ENCODE measurements at places on chromosomes 6 and 20.

DNA sequence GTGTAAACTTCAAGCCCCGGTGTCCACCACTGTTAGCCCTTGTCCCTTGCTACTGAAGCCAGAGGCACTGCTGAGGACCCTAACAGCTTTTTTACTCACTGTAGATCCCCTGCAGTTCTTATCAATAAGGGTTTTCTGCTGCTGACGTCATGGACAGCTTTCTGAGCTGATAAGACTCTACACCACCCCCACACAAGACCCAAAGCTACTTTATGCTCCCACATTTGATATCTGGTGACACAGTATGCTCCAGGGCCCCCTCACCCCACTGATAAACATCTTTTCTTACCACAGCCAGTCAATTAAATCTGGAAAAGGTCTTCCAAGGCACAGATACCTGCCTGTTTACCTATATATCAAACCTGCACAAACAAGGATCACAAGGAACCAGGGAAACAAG, 65.3 kb downstream of the NUS1 start:
- no peak for DNase-seq

GRCh38 chr6:14333556-14334305, 216.2 kb downstream of the CD83 start:
- no peak for DNase-seq

- DNase-seq = no peak
Observed at GRCh38 chr20:771741-772464, 3.6 kb upstream of the SLC52A3 start.

GRCh38 chr6:34349211-34349610, 43.3 kb downstream of the NUDT3 start:
- DNase-seq = no peak

GRCh38 chr6:70312165-70312745, 9.4 kb upstream of the COL9A1 start:
- DNase-seq = no peak

DNA sequence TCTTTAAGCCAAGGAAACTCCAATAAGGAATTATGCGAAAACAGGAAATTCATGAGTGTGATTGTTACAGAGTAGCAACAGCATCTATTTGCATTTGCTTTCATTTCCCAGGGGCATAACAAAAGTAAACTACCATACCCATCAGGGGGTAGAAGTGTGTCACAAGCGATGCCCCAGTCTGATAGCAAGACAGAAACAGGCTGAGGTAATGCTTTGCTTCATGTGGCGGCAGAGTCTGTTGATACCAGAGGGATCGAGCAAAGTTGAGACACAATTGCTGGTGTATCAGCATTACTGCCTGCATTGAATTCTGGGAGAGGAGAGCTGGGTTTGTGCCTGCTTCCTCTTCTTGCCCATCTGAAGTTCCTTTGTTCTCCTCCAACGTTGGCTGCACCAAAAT, 51.2 kb upstream of the LYRM2 start:
- DNase-seq = peak; percentile 30

GRCh38 chr6:37785002-37785662, 34.4 kb upstream of the ZFAND3 start:
- DNase-seq = no peak

DNA sequence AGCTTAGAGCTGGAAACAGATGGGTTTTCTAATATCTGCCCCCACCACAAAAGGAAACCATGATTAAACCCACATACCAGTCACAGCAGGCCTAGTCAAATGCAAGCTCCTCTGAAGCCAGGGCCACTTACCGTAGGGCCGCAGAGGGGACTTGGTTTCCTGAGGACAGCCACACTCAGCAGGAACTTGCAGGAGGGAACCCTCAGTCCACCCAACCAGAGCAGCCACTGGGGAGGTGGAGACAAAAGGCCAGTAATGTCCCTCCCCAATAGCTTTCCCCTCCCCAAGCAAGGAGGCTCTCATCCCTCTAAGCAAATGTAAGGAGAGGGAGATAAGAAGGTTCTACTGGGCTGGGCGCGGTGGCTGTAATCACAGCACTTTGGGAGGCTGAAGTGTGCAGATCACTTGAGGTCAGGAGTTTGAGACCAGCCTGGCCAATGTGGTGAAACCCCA, 384.4 kb upstream of the JARID2 start:
- DNase-seq = no peak

DNA sequence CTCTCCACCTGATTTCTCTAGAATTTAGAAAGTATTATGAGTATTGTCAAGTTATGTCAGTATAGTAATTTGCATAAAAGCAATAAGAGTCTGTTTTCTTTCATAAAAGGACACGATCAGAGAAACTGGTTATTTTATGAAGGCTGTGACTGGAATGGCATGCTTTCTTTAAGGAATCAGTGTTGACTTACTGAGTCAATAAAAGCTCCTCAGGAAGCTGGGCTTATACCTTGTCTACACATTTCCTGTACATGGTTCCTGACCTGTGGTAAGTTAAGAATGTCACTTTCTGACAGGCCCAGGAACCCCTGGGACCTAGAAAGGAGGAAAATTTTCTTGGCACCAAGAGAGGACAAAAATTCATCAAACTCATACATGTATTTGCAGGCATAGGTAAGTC, 1224.0 kb upstream of the ADGRB3 start:
- no peak for DNase-seq

- no peak for DNase-seq
Observed at GRCh38 chr6:136351518-136352110, 62.0 kb upstream of the BCLAF1 start.

GRCh38 chr6:167546611-167547327, 221.9 kb downstream of the TTLL2 start:
- no peak for DNase-seq

DNA sequence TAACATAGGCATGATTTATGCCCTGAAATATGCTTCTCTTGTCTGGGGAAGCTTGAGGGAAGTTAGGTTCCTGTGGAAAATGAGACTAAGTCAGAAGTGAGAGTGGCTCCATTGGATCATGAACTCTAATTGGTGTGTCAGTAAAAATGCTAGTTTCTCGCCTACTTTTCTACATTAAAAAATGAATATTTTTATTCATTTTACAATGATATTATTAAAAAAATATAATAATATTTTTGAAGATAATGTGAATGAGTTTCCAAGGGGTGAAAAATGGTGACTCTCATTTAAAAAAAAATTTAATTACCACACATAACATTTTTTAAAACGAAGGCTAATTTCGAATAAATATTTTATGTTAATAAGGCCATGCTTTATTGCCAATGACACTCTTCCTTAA, 84.2 kb downstream of the HIVEP1 start:
- DNase-seq = no peak

- DNase-seq = no peak
Observed at GRCh38 chr6:158631678-158632537, 12.6 kb downstream of the DYNLT1 start.

- no peak for DNase-seq
Observed at GRCh38 chr6:134416418-134417154, 98.7 kb upstream of the SGK1 start.

DNA sequence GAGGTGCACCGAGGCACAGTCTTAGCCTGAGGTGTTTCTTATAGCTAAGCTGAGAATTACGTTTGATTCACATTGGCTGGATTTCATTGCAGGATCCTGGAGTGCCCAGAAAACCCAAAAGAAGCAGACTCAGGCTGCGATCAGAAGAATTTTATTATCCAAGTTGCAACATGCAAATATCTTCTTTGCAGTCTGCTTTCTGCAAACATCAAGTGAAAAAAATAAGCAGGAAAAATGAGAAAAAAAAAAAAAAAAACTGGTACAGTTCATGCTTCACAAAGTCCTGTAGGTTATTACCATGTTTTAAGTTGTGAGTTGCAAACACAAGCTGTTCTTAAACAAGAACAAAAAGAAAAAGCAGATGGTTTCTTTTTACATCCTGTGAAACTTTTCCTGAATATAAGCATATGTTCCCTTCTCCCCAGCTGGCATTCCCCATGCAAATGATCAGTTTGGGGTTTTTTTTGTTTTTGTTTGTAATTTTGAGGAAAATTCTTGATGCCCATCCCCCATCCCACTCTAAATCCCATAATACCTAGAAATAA, 349.0 kb downstream of the CBLN4 start:
- DNase-seq = no peak

- DNase-seq = no peak
Observed at GRCh38 chr6:90413867-90414266, 117.2 kb upstream of the BACH2 start.

DNA sequence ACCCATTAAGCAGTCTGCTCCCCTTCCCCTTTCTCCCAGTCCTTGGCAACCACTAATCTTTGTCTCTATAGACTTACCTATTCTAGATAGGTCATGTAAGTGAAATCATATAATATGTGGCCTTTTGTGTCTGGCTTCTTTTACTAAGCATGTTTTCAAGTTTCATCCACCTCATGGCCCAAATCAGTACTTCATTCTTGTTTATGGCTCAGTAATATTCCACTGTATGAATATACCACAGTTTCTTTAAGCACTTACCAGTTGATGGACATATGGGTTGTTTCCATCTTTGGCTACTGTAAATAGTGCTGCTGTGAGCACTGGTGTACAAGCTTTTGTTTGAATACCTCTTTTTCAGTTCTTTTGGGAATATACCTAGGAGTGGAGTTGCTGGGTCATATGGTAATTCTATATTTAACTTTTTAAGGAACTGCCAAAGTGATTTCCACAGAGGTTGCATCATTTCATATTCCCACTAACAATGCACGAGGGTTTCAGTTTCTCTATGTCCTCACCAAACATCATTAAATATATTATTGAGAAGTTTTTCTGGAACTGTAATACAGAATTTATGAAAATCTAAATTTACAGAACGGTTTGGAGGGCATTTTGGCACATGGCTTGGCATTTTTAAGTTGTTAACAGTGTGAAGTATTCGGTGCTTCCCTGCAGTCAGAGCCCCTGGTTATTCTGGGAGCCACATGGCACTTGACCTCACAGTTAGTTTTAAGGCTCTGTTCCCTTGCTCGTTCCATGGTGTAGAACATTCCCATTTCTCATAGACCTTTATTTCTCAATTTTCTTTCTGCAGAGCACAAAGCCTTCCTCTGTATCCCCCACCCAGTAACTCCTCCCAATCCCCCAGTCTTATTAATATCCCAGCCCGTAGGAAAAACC, 27.0 kb upstream of the DTNBP1 start:
- DNase-seq = no peak

DNA sequence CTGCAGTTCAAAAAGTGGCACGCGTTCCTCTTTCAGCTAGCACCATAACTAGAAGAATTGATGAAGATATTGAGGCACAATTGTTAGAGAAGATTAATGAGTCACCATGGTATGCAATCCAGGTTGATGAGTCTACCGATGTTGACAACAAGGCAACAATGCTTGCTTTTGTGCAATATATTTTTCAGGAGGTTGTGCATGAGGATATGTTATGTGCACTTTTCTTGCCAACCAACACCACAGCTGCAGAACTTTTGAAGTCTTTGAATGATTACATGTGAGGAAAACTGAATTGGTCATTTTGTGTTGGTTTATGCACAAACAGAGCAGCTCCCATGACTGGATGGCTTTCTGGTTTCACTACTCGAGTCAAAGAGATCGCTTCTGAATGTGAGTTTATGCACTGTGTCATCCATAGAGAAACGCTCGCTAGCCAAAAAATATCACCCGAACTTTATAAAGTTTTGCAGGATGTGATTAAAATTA, 129.3 kb upstream of the SLC24A3 start:
- no peak for DNase-seq

DNA sequence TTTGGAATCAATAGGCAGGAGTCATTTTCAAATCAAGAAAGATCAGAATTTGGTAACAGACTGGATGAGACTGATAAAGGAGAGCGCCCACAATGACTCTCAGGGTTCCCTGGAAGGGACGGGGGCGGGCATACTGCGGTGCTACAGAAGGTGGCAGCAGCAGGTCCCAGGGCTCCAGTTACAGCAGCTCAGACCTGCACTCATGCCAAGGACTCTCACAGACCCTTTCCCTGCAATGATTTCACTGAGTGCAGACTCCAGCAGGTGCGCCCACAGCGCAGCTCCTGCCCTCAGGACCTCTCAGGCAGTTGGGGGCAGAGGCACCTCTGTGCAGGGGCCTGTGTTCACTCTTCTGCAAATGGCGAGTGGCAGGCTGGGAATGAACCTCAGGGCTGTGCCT, 359.8 kb downstream of the ZFAND3 start:
- no peak for DNase-seq

- DNase-seq = no peak
Observed at GRCh38 chr6:143271024-143271423, 179.5 kb downstream of the ADAT2 start.

- DNase-seq = no peak
Observed at GRCh38 chr6:157096522-157096921, 226.8 kb downstream of the TMEM242 start.

DNA sequence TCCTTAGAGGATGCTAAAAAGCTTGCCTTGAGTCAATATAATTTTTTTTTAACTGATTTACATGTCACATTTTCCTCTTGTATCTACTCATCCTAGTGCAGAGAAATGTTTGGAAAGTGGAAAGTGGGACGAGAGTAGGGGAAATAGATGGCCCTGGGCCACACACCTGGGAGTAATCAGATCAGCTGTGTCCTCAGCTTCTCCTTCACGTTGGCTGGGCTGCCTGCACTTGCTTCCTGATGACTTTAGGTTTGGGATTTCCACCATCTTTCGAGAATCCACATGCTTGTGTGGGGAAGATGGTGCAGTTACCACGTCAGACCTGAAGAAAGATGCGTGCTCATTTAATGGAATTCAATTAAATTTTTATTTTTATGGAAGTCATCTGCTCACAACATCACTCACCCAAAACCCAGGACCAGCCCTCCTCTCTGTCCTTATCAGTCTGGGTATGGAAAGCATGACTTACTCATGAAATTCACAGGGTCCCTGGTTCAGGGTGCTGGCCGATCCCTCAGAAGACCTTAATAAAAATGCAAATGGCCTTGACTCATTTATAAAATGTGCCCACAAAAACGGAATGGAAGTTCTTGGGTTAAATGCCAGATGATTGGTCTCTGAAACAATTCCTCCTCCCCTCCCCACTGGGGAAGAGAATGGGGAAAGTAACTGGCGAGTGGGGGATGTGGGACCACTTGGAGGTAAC, 74.5 kb upstream of the TIAM2 start:
- DNase-seq = no peak

DNA sequence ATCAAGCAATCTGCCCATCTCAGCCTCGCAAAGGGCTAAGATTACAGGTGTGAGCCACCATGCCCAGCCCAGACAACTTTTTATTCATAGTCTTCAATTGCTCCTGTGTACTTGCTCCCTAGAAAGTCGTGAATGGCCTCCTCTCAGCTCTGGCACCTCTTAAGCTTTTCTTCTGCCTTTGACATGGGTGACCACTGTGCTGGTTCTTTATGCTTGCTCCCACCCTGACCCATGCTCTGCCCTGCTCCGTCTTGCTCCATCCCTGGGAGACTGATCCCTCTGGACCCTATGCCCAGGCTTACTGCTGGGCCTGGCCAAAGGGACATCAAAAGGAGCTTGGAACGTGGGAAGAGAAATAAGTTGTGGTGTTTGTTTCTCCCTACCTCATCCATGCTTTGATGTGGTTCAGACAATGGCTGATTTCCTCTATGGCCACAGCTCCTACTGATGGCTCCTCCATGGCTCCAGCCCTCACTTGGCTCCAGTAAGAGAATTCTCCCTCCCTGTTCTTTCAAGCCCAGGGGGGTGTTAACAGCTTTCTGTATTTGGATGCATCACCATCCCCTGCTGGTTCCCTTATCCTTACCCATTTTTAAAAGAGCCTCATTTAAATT, 7.7 kb upstream of the TREM2 start:
- DNase-seq = no peak

Data from HAP-1 (cell line).